ENCODE measurements at places on chromosomes 13 and 19.

- DNase-seq: no peak
Measured at GRCh38 chr13:31722673-31723072, 16.7 kb upstream of the RXFP2 start.

DNA sequence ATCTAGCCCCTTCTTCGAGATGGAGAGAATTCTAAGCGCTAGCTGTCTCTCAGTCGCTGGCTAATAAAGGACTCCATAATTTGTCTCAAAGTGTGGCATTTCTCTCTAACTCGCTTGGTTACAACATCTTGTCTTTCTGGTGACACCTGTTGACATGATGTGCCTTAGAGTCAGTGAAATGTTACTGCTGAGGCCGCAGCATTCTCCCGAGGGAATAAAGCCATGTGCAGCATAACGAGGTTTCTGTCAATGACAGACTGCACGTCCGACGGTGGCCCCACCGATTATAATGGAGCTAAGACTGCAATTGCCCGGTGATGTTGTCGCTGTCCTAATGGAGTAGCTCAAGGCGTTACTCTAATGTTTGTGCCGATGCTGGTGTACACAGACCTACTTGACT is 20.3 kb upstream of the GPR32 start:
- DNase-seq: no peak

- DNase-seq: no peak
Measured at GRCh38 chr13:93298713-93299112, 72.1 kb downstream of the GPC6 start.

GRCh38 chr19:52198678-52199077 is 8.8 kb downstream of the PPP2R1A start:
- DNase-seq: no peak

DNA sequence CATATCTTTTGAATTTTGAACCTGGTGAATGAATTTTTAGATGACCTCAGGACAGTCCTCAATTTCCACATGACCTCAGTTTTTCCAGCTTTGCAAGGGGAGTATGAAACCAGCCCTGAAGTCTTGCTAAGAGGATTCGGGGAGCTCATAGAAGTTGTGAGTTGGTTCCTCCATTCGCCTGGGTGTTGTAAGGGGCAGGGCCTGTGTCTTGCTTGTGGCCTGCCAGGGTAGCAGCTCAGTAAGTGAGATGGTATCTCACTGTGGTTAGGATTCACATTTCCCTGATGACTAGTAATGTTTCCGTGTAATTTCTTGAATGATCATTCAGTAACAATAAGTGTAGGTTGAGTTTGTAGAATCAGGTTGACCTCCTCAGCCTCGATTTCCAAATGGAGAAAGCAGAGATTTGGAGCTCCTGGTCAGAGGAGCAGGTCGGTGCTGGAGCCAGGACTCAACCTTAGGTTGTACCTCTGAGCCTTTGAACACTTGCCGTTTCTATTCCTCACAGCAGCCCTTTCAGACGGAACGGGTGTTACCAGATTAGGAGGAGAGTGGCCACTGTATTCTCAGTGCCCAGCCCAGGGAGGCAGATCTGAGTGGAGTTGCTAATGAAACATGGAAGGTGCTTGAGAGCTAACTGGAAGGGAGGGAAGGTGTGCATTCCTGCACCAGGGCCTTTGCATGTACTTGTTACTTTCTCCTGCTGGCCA is 14.6 kb downstream of the NACC1 start:
- DNase-seq: no peak

DNA sequence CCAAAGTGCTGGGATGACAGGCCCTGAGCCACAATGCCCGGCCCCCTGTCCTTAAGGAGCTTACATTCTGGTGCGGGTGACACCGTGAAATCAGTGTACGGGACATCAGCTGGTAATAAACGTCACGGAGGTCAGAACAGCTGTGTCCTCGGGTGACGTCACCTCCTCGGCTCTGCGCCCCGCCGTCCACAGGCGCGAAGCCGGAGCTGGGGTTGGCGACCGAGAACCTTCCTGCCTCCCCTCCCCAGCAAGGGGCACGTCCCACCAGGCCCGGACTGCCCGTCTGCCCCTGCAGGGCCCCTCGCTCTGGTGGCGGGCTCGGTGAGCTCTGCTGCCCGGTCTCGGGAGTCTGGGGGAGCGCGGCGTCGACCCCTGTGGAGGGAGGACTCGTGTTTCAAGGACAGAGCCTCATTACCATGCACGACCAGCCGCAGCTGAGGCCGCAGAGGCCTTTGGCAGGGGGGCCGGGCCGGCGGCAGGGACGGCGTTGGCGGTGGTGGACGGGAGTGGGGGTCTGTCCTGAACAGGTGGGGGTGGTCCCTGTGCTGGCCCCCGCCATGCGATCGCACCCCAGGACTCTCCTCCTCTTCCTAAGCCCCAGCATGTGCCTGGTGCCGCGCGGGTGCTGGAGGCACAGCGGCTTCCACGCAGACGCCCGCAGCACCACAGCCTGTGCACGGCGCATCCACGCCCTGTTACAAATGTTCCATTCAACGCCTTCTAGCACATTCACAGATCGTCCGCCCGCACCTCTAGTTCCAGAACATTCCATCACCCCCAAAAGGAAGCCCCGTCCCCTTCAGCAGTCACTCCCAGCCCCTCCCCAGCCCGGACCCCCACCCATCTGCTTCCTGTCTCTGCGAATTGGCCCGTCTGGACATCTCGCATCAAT is 5.4 kb downstream of the LINGO3 start:
- DNase-seq: no peak

- DNase-seq: no peak
Measured at GRCh38 chr19:16782719-16783118, 46.5 kb upstream of the SIN3B start.

- DNase-seq: no peak
Measured at GRCh38 chr13:111947026-111947810, 119.7 kb upstream of the SOX1 start.

DNA sequence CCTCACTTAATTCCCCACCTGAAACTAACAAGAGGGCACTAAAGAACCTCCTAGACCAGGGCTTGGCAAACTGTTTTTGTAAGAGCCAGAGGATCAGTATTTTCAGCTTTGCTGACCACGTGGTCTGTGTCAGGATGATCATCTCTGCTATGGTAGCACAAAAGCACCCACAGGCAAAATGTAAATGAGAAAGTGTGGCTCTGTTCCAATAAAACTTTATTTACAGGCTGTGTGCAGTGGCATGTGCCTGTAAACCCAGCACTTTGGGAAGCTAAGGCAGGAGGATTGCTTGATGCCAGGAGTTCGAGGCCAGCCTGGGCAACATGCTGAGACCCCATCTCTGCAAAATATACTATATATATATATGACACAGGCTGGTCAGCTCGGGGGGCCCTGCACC is 31.2 kb downstream of the DNMT1 start:
- no peak for DNase-seq

DNA sequence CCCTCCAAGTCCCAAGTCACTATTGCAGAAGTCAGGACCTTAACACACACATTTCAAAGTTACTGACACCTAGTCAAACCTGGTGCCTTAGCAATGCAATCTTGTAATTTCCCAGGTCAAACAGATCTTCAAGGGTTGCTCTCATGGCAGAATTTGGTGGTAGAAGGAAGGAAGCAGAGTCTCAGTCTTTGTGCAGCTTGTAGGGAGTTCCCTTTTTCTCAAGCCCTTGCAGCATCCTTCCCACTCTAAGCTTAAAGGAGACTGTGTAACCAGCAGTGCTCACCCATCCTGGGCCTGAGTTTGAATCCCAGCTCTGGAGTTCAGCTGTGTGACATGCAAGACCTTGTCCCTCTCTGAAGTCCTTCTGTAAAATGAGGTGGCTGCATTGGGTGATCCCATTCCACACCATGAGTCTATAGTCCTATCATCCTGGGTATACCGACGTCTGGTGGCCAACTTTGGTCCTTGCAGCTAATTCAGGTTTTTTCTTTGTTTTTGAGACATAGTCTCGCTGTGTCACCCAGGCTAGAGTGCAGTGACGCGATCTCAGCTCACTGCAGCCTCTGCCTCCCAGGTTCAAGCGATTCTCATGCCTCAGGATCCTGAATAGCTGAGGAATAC is 9.8 kb downstream of the SIGLEC10 start:
- DNase-seq: no peak

- no peak for DNase-seq
Measured at GRCh38 chr19:33532859-33533460, 11.4 kb upstream of the PEPD start.

DNA sequence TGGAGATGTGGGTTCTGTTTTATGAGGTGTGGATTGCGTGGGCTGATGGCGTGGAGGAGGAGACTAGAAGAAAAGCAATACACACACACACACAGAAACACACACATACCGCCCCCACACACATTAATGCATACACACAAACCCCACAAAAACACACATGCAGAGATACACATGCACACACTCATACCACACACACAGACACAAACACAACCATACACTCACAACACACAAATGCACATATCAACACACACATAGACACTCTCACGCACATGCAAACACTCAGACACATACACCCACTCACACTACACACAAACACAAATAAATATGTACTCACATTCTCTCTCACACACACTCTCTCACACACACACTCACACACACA is 75.7 kb upstream of the UBL3 start:
- DNase-seq: no peak
